H1 (cell line): ENCODE measurements at places on chromosomes 13 and 19. TPM values are rescaled to one million over a fixed set of nuclear protein-coding genes. Genes with fewer than 3 reads are reported as not detected.
A peak's percentile ranks its signal among the peaks of the same experiment; 100 is the strongest.

DNA sequence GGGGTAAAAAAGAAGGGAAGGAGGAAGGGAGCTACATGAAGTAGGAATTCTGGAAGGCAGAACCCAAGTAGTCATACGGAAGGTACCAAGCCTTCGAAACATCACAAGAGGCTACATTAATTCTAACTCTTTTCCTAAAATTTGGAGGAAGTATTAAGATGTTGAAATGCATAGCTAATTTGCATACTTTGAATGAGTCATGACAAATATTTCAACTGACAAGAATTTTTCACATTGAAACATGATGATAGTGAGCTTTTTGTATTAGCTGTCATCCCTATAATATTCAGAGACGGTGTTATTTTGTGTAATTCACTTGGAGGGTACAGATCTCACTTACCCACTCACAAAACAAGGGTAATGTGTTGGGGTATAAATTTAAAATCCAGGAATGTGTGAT is 9.1 kb upstream of the ACOD1 start:
- DNase-seq = no peak

DNA sequence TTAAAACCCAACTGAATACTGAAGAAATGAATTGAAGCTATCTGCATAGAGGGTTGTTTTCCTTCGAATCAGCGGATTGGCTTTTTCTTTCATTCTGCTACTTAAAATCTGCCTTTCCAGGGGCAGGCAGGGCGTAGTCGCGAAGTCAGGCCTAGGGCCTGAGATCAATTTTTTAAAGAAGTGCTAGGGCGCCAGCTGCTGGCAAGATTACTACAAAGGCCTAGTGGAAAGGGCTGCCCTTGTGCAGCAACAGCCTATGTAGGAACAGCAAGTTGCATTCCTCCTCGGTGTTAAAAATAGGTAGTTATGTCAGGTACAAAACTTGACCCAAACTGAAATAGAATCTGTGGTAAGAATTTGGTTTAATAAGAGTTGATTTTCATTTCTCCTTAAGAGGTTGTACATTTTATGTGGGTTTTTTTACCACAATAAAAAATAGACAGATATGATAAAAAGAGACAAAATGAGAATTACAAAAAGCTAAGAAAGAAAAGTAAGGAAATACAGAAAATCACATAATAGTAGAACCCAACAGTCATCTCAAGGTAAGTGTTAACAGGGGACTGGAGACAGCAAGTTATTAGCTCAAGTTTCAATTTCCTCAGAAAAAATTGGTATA is 9.5 kb upstream of the URAD start:
- DNase-seq = no peak

DNA sequence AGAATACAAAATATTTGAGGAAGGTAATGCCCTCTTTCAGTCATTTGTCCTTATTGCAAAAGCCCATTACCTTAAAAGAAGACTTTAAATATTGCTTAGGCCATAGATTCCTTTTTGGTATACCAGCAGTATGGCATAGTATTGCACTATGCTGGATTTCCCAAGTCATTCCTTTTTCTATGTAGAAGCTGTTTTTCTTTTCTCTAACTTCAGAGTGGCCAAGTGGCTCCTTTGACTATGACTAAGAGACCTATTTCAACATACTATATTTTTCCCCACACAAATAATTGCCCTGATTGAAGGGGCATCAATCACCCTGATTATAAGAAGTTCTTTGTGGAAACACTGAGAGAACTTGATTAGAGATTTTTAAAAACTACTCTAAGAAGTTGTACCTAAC is 68.6 kb downstream of the UFM1 start:
- DNase-seq = no peak

- DNase-seq = peak; percentile 29
These were observed 48.1 kb upstream of the SERPINE3 start for GRCh38 chr13:51291341-51291740.

Gene RHPN2
- 31.1 and 36.2 TPM in 2 replicates for total RNA-seq

GRCh38 chr13:43567608-43568007 is 219.2 kb downstream of the ENOX1 start:
- no peak for DNase-seq

Gene NTN5
- total RNA-seq = 0.15 and 0.47 TPM in 2 replicates

DNA sequence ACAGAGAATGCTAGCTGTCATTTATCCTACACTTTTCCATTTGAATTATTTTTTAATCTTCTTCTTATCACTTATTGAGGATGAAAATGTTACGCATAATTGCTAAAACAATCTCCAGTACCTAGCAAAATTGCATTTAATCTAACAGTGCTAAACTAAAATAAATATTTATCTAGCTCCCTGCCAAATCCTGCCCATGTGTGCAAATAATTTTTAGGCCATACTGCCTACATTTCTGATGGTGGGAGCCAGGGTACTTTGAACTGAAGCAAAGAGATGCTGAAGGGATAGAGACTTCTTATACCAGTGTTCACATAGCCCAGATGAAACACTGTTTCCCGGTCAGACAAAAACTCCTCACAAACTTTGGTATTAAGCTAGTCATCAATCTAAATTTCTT is 1268.7 kb upstream of the PCDH20 start:
- no peak for DNase-seq

GRCh38 chr13:46355901-46356590 is 31.0 kb downstream of the RUBCNL start:
- DNase-seq = no peak

Gene KCNN4
- total RNA-seq = 0.78 and 1.0 TPM in 2 replicates

Gene CRX
- not detected in 2 replicates for total RNA-seq

Gene NLRP5
- total RNA-seq = not detected in 2 replicates

DNA sequence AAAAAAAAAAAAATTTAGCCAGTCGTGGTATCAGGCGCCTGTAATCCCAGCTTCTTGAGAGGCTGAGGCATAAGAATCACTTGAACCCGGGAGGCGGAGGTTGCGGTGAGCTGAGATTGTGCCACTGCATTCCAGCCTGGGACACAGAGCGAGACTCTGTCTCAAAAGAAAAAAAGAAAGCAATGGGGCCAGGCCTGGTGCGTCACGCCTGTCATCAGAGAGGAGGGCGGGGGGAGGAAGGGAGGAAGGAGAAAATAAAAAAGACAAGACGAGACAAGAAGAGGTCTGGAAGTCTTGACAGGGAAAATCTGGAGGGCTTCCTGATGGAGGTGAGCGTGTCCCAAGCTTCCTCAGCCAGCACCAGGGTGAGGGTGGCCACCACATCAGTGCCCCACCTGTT is 54.9 kb upstream of the PTPRS start:
- no peak for DNase-seq

DNA sequence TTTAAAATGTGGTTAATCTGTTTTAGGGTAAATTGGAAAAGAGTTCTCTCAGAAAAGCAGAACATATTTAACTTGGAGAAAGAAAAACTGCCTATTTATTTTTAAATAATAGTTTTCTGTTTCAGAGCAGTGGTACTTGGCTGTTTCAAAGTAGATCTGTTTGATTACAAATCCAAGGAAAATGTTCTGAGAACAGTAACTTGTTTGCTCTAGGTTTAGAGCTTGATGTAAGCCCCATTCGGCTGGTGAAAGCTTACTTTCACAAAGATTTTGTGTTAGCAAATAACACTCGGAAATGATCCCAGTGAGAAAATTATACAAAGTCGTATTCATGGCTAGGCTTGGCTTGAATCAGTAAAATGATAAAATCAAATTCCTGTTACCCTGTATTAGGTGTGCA is 395.8 kb upstream of the GPC6 start:
- no peak for DNase-seq

Gene LHB
- not detected in 2 replicates for total RNA-seq

DNA sequence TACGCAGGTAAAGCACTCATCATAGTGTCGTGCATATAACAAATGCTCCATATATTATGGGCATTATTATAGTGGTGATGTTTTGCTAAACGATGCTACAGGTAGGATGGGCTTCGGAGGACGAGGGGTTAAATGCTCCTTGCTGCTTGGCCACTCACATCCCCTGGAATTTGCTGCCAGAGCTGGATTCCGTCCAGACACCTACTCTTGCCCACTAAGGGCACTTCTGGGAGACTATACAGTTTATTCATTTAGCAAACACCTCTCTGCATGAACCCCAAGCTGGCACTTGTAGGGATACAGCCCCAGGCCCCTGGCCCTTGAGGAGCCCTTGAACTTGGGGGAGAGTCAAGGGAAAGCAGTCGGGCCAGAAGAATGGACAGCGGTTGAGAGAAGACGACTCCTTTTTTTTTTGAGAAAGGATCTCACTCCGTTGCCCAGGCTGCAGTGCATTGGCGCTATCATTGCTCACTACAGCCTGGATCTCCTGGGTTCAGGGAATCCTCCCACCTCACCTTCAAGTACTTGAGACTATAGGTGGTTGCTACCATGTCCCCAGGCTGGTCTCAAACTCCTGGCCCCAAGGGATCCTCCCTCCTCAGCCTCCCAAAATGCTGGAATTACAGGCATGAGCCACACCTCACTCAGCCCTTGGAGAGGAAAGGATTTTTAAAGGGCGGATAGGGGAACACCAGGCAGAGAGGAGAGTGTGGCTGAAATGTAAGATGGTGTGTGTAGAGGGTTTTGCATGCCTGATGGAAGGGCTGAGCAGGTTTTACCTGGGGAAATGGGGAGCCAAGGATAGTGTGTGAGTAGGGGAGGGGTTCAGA is 1.1 kb upstream of the MRPL34 start:
- no peak for DNase-seq

DNA sequence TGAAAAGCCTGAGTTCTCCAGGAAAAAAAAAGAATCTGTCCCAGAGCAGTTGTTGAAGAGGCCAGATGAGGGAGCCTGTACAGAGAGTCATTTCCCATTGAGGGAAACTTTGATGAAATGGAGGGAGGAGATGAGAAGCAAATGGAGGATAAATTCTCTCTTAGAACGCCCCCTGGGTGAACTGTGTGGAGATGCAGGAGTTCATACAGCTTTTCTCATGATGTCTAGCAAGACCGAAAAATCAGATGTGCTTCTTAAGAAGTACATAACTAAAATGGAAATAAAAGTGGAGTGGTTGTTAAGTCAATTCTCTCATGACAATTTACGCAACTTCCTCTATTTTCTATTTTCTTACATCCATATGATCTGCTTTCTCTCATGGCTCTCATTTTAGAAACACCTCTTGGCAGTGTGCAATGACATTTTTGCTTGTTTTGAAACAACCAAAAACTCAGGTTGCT is 1263.1 kb downstream of the PCDH9 start:
- DNase-seq = peak; percentile 25

- no peak for DNase-seq
These were observed 721 bp downstream of the MED25 start for GRCh38 chr19:49818649-49819370.

Gene KIR2DL4
- total RNA-seq = not detected in 2 replicates

Gene NAPSA
- total RNA-seq = 0.71 and 1.1 TPM in 2 replicates

GRCh38 chr19:46155237-46155636 is 7.2 kb downstream of the IGFL2 start:
- no peak for DNase-seq

GRCh38 chr13:33676045-33676989 is 141.6 kb upstream of the RFC3 start:
- DNase-seq = no peak

- no peak for DNase-seq
These were observed 85.5 kb downstream of the ELF1 start for GRCh38 chr13:40933508-40934204.

DNA sequence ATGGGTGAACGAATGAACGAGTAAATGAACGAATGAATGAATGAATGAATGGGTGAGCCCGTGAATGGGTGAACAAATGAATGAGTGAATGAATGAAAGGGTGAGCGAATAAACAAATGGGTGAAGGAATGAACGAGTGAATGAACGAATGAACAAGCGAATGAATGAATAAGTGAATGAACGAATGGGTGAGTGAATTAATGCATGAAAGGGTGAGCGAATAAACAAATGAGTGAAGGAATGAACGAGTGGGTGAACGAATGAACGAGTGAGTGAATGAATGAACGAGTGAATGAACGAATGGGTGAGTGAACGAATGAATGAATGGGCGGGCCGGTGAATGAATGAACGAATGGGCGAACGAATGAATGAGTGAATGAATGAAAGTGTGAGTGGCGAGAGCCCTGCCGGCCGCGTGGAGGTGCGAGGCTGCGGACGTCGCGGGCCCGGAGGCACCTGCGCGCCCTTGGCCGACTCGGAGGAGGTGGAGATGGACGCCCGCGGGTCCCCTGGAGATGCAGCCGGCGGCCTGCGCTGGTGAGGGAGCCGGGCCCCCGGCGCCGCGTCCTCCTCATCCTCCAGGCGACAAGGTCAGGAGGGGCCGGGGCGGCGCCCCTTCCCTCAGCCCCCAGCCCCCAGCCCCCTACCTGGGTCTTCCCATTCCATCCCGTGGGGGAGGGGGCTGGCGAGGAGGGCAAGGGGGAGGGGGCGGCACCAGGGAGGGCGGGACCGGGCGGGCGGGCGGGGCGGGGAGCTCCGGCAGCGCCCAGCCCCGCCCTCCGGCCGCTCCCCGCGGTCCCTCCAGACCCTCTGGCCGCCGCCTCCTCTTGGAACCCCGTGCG is 15.4 kb downstream of the ANKRD24 start:
- DNase-seq = peak; percentile 80
